Stimulated activated CD4-positive, alpha-beta T cell treated with anti-CD3 and anti-CD28 coated beads, Interleukin-4, amount 100 ng/mL, for 4 hours (primary cell): ENCODE measurements at places on chromosomes 7 and 10.
A peak's percentile ranks its signal among the peaks of the same experiment; 100 is the strongest.

GRCh38 chr10:79127151-79127961, 58.6 kb downstream of the ZMIZ1 start:
- no peak for DNase-seq

GRCh38 chr10:43077421-43078171, 727 bp downstream of the RET start:
- no peak for DNase-seq

GRCh38 chr7:1026721-1027161, 17.6 kb upstream of the GPR146 start:
- DNase-seq, result no peak

GRCh38 chr7:45695249-45695995, 121.3 kb downstream of the ADCY1 start:
- no peak for DNase-seq

DNA sequence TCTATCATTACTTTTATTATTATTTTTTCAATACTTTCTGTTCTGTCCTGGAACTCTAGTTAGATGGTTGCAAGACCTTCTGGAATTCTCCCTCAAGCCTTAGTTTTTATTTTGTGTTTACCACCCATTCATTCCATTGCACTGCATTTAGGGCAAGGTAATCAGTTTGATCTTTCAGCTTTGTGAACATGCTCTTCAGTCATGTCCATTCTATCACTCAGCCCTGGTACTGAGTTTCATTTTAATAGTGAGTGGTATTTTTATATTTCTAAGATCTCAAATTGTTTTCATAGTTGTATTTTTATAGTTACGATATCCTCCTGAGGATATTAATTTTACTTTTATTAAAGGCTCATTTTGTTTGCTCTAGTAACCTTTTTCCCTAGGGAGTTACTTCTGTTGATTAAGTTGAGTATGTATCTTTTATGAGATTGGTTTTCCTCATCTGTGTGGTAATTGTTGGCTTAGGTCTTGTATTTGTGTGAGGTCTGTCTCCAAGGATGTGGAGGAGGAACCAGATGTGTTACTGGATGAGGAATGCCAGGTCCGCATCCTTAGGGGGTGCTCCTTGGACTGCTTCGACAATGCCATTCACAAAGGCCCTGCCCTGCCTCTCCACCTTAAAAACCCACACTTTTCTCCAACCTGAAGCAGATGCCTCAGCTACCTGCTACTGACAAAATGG, 46.7 kb upstream of the RAB18 start:
- no peak for DNase-seq

- no peak for DNase-seq
Observed at GRCh38 chr7:3861386-3861785, 560.3 kb downstream of the SDK1 start.

GRCh38 chr10:69578508-69578991, 5.3 kb upstream of the NEUROG3 start:
- DNase-seq, result no peak

DNA sequence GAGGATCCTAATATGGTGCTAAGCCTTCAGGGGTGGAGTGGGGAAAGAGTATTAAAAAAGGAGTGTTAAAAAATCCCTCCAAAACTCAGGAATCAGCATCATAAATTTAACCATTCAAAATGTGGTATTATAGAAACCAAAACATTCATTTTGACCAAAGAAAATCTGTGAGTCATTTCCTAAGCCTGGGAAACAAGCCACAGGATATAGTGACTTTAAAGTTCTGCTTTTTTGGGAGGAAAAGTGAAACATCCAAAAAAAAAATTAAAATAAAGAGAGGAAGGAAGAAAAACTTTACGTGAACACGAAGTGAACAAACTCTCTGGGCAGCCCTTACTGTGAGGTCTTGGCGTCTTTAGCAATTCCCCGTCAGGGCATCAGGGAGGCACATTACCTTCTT, 74.0 kb upstream of the GSDME start:
- no peak for DNase-seq

GRCh38 chr7:142168746-142169145, 57.2 kb downstream of the MGAM2 start:
- no peak for DNase-seq

DNA sequence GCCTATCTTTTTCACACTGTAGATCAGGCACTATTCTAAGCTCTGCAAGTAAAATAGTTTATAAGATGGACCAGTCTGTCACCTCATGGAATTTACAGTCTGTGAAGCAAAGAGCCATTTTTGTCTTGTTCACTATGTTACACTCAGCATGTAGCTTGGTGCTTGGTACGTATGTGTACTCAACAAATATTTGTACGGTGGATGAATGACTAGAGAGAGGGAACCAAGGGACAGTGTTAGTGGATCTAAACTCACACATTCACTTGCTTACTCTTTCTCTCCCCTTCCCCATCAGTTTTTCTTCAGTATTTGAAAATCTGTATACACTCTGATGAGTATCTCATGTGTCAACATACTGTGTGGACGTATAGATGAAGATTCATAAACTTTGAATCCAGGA, 45.9 kb downstream of the PTF1A start:
- DNase-seq, result no peak

DNA sequence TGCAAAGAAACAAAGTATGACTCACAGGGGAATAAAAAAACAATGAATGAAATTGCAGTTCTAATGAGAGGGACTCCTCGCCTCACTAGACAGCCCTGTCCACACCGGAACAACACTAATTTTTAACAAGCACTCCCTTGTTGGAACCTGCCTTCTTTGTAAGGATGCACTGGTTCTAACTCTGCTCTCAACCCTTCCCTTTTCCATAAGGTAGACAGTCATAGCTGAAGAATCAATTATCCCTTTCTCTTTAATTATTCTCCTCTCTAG, 65.1 kb downstream of the TSPAN12 start:
- no peak for DNase-seq

DNA sequence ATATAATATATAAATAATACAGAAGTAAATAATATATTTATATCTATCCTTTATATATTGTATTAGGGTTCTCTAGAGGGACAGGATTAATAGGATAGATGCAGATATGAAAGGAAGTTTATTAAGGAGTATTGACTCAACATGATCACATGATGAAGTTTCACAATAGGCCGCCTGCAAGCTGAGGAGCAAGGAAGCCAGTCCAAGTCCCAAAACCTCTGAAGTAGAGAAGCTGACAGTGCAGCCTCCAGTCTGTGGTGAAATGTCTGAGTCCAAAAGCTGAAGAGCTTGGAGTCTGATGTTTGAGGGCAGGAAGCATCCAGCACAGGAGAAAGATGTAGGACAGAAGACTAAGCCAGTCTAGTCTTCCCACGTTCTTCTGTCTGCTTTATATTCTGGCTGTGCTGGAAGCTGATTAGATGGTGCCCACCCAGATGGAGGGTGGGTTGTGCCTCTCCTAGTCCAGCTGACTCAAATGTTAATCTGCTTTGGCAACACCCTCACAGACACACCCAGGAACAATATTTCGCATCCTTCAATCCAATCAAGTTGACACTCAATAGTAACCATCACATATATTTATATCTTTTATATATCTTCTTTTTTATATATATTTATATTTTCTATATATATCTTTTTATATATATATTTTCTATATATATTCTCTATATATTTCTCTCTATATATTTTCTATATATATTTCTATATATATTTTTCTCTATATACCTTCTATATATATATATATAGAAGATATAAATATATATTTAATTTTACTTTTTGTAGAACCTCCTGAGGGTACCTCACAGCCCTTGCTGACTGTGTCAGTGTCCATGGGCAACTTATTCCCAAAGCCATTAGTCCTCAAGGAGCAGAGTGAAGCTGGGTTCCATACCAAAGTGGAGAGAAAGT, 24.6 kb upstream of the AKR1B10 start:
- DNase-seq, result no peak

- DNase-seq, result peak; percentile 62
Observed at GRCh38 chr10:97849687-97850402, at the start of gene GOLGA7B. Gene GOLGA7B (plus strand): TSS chr10:97849843. CDS start chr10:97850304, 461 bp downstream.

DNA sequence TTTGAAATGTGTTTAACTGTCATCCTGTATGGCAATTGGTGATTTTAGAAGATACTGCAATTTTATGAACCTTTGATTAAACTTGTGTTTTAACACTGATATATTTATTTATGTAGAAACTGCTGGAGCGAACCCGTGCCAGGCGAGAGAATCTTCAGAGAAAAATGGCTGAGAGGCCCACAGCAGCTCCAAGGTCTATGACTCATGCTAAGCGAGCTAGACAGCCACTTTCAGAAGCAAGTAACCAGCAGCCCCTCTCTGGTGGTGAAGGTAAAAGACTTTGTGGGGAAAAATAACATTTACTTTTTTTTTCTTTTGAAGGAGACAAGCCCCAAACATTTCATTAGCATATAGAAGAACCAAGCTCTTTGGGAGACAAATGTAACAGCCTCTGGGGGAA, 6.5 kb downstream of the ANLN start:
- DNase-seq, result no peak

DNA sequence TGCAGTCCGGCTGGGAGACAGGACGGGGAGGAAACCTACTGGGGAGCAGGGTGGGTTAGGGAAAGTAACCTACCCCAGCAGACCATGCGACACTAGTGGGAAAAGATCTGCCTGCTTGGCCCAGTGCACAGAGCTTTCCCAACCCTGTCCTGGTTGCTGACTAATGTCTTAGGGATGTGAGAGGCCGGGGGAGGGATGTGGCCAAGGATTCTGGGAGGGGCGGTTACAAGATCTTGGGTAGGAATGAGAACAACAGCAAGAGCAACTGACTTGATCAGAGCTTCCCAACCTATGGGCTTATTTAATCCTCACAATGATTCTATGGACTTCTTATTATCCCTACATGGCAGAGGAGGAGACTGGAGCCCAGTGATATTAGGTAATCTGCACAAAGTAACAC, 24.0 kb upstream of the EIF5AL1 start:
- no peak for DNase-seq

- DNase-seq, result no peak
Observed at GRCh38 chr10:57218382-57218781, 857.3 kb upstream of the ZWINT start.

GRCh38 chr10:22560096-22560912, 154.1 kb downstream of the PIP4K2A start:
- DNase-seq, result no peak

GRCh38 chr7:121017586-121017985, 29.1 kb downstream of the CPED1 start:
- DNase-seq, result no peak

DNA sequence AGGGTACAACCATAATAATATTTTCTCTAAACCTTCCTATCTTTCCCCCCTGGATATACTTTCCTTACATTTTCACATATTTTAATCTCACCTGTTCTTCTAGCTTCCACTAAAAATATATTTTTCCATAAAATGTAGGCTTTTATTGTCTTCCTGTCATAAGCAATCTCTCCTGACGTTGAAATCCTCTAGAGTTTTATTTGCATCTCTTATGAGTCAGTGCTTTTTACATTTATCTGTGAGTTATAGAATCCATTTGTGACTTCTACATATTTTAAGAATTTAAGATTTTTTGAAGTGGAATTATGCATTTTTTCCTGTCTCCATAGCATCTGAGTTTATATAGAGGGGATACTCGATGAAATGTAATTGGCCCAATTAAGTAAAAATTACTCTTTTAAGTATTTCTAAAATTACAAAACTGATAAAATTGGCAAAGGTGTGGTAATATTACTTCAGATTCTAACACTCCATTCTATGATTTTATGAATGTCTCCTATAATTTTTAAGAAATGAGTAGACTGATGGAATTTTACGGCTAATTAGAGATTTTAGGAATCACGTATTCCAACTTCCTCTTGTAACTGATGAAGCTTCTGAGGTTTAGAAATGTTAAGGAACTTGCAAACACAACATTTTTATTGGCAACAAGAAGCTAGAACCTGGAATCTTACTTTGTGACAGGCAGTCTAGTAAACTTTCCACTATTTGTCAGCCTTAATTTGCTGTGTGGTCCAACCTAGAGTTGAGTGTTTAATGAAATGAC, 422.9 kb upstream of the SEMA3A start:
- no peak for DNase-seq

DNA sequence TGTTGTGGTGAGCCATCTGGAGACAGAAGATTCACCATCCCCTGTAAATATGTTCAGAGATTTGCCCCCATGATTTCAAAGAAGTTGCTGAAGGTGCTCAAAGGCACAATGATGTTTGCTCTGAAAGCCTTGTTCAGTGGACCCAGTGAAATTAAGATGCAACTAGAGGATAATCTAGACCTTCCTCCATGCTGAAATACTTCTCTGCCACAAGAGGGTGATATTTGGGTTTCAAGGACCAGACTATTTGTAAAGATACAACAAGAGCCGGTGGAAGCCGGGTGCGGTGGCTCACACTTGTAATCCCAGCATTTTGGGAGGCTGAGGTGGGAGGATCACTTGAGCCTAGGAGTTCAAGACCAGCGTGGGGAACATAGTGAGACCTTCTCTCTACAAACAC, 13.5 kb upstream of the MSRB2 start:
- DNase-seq, result no peak

- no peak for DNase-seq
Observed at GRCh38 chr7:3495530-3495929, 194.5 kb downstream of the SDK1 start.

DNA sequence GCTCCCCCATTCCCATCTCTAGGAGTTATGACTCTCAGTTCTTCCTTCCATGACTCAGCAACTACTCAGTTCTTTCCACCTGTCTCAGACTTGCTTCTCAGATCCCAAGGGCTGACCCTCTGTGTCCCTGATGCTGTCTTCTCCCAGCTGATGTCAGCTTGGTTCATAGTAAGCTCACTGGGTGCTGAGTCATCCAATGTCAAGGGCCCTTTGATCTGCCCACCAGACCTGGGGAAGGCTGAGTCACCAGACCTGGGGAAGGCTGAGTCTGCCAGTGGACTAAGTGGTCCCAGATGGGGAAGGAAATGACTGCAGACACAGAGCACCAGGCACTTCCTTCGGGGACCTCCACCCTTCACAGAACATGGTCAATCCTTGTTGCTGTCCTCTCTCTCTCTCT, 76.1 kb upstream of the ZEB1 start:
- peak; percentile 80 for DNase-seq

DNA sequence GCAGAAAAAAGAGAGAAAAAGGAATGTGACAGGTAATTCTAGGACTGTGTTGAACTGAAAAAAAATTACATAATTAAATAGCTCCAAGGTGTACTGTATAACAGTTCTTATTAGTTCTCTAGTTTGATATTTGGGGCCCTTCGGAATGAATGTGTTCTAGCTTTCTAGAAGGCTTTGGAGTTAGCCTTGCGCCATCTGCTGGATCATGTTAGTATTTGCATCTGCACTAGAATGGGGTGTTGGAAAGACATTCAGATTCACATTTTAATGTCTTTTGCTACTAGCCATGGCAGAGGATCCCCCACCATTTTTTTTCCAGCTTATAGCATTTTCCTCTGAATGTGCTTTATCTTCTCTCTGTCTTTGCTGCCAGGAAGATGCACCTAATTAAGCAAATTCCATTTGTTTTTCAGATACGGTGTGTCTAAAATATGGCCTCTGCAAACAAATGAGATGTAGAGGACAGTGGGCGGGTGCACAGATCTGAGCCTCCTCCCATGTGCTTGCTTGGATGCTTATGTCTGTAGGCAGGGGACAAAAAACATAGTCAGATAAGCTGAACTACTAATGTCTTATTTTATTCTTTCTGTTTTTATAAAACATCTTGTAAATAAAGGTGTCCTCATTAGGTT, 238.5 kb downstream of the PHF14 start:
- peak; percentile 15 for DNase-seq
